ENCODE measurements at places on chromosomes 5 and 9. TPM values are rescaled to one million over a fixed set of nuclear protein-coding genes. Genes with fewer than 3 reads are reported as not detected.

TRIM52 gene
- 7.6 TPM for total RNA-seq

SPACA9 gene
- 6.1 TPM for total RNA-seq

PPP2R2B gene
- total RNA-seq: 0.12 TPM

MED10 gene
- total RNA-seq: 13.2 TPM

CREB3 gene
- total RNA-seq: 19.6 TPM

SLC22A4 gene
- total RNA-seq: 1.4 TPM

SLC23A1 gene
- total RNA-seq: not detected

FOXD4L5 gene
- total RNA-seq: not detected

PCDHGA5 gene
- 9.4 TPM for total RNA-seq

DNA sequence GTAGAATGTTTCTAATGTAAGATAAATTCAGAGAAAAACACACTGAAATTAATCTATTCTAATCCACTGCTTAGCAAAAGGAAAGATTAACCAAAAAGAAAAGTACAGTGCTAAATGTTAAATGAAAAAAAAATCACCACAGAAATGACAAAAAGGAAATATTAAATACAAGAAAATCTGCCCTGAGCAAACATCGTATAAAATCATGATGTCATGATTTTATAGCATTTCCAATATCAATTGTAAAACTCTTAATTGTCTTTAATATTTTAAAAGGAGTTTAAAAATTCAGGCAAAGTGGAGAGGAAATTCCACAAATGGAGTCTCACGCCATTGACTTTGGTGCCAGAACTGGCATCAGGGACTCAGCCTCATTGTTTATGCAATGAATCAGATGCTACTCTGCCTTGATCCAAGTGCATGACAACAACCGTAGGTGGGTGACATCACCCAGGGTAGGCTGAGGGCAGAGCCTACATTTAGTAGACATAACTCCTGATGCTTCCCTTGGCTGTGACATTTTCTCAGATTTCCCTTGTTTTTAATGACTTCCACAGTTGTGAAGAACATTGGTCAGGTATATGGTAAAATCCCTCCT is 696.8 kb downstream of the SEMA5A start:
- DNase-seq: no peak

GRCh38 chr5:128869970-128870369 is 95.3 kb upstream of the SLC27A6 start:
- DNase-seq: no peak

DNA sequence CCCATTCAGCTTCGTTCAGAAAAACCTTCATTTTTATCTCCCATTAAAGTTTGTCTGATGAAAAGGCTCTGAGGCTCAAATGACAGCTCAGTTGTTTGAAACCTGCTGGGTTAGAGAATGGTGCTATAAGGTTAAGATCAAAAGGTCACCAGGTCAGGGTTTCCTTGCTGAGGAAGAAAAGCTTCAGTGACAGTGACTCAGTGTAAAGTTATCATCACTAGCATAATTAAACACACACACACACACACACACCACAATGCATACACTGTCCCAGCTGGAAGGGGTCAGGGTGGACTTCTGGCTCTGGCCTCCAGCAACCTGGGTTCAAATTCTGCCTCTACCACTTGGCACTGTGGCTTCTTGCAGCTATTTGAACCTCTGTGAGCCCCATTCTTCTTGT is 281.1 kb downstream of the DOCK8 start:
- no peak for DNase-seq

DNA sequence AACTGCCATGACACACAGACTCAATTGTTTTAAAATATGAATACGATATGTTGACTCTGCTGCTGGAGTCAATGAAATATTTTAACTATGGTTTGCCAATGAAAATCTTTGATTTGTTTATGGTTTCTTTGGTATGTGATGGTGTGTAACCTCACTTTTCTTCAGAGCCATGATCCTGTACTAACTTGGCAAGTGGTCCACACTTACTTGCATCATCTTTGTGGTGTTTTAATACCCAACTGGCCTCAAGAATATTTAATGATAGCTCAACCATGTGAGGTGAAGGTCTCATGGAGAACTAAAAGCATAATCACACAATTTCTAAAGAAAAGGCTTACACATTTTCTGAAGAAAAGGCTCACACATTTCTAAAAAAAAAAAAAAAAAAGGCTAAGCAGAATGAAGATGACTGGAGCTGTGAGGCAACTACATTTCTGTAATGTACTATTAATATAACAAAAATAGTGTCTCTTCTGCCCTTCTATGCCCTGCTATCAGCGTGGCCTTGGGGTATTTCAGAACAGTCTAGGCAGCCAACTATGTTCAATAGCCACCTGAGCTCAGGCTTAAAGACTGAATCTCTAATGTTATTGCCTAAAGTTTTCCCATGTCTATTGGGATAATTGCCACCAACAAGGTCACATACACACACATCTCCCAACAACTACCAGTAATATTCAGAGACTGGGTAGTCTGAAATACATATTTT is 395.0 kb downstream of the MLLT3 start:
- no peak for DNase-seq

DNA sequence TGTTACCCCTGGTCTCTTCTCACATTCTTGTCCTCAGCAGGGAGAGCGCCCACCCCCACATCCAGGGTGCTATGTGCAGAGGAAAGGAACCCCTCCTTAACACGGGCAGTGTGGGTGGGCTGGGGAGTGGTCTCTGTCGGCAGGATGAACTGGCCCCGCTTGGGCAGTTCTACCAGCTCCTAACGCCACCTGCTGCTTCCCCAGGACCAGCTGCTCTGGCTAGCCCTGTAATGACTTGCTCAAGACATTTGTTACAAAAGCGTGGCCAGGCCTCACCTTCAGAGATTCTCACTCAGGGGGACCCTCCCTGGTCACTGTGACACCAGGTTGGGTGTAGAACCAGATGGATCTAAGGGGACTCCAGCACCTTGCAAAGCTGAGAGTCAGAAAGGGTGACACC is 82.4 kb downstream of the HMCN2 start:
- no peak for DNase-seq

- DNase-seq: no peak
Measured at GRCh38 chr5:163260961-163261360, 176.4 kb upstream of the CCNG1 start.

- DNase-seq: no peak
Measured at GRCh38 chr9:128404560-128404959, 16.1 kb upstream of the CERCAM start.

DNA sequence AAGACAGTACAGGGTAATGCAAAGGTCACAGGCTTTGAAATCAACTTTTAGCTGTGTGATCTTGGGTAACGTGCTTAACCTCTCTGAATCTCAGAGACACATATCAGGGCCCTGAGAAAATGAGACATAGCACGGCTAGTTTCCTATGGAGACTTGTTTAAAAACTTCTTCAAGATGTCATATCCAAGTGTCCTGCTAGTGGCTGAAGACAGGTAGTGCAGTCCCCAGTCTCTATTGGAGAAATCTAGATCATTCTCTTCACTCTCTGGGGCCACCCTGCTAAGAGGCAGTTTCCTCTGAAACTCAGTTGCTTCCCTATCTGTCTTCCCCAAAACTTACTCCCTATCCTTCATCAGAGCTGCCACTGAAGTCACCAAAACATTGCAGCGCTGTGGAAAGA is 30.3 kb upstream of the GRXCR2 start:
- DNase-seq: no peak

DNA sequence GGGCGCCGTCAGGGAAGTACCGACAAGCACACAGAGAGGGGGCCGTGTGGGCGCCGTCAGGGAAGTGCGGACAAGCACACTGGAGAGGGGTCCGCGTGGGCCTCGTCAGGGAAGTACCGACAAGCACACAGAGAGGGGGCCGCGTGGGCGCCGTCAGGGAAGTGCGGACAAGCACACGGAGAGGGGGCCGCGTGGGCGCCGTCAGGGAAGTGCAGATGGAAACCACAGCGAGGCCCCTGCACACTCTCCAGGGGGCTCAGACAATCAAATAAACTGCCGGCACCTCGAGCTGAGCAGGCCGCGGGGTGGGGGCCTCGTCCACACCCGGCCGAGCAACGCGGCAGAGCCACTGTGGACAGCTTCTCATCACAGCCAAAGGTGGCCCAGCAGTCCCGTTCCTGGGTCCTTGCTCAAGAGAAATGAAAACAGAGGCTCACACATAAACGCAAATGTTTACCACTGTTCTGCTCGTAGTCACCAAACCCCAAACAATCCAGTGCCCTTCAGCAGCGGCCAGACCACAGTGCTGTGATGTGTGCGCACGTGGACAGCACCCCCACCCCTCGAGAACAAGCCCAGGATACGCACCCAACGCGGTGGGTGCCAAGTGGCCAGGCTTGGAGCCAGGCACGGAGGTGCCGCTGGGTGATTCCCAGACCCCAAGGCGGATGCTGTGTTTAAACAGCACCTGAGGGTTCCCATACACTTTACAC is 24.7 kb downstream of the TPPP start:
- DNase-seq: no peak

GRCh38 chr9:134419684-134420076 is 93.4 kb downstream of the RXRA start:
- DNase-seq: no peak

DNA sequence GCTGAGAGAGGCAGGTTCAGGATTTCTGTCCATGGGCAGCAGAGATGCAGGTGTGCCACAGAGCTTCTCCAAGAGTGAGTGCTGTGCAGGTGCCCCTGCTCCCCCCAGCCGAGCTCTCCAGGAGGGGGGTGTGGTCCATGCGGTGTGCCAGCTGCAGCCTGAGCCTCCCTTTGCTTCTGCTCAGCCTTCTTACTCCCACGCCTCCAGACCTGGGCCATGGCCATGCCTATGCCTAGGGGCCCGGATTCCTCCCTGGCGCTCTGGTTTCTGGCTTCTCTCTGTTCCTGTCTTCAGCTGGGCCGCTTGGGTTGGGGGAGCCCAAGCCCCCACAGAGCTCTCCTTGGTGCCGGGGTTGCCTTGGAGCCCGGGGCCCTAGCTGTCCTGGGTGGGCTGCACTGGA is 133.3 kb downstream of the CACNA1B start:
- no peak for DNase-seq

DNA sequence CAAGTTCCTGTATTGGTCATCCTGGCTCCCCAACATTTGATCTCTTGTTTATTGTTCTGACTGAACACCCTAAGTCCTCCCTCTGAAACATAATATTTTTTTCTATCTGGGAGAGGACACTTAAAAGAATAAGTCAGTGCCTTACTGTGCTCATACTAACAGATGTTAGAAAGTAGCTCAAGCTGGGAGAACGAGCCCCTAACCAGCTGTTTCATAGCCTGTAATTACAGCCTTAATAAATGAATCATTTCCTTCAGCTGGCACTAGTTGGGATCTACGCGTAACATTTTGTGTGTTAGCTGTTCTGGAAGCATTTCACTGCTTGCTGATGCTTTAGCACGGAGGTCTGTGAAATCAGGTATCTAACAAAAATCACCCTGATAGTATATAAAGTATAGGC is 345.9 kb upstream of the RIOK2 start:
- no peak for DNase-seq

DNA sequence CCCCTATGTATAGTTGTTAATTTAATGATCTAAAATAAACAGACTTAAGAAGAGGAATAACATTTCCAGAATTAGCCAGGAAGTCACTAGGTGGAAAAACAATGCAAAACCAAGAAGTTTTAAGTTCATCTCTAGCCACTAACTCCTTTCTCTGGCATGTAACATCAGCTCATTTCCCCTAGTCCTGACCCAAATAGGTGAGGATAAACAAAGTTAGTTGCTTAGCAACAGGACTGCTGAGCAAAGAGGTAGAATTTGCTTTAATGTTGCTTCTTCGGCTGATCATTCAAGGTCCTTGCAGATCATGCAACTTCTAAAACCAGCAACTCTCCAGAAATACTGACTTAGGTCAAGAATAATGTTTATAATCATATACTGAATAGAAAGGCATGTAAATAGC is 675.8 kb downstream of the CETN3 start:
- DNase-seq: no peak

DNA sequence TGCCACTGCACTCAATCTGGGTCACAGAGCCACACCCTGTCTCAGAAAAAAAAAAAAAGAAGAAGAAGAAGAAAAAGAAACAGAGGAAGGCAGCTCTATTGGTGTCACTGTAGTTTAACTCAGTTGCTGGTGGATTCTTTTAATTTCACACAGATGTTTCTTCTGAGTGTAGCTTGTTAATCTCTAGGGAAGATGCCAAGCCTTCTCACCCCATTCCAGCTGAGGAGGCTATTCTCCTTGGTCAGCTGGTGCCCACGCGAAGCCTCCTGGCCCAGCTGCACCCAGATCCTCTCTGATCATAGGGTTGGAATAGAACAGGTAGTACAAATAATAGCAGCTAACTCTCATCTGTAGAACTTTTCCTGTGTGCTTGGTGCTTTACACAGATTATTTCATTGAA is 113.8 kb upstream of the SPRY4 start:
- DNase-seq: no peak

DNA sequence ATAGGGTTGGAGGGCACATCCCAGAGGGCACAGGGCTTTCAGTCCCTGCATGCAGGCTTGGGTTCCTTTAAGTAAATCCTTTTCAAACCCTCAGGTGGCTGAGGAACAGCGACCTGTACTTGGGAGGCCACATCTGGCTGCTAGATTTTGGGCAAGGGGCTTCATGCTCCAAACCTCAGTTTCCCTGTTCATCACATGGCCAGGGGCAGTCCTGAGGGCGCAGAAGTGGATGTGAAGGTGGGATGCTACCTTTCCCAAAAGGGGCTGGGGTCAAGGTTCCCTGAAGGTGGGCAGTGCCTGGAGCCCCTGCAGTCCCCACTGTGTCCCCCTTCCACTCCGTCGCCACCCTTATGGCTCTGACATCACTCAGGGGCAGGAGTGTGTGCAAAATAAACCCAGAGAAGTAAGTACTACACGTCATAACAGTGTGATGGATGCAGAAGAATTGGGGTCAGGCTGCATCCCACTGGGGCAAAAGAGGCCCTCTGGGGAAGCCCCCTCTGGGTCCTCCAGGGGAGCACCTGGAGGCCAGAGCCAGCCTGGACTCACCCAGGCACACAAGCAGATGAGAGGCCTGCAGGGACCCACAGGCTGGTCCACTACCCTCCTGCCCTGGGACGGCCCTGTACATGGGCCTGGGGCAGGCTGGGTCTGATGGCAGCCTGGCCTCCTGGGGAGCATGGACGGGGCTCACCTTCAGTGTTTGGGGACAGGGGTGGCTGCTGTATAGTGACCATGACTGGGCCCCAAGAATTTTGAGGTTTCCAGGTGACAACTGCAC is 1.9 kb upstream of the CARD19 start:
- DNase-seq: peak; percentile 48

GRCh38 chr9:136551401-136552116 is 5.7 kb upstream of the NOTCH1 start:
- DNase-seq: peak; percentile 80

GRCh38 chr5:2227433-2227832 is 344.7 kb upstream of the IRX4 start:
- DNase-seq: no peak

- no peak for DNase-seq
Measured at GRCh38 chr5:72065751-72066255, 41.5 kb upstream of the MAP1B start.

- DNase-seq: no peak
Measured at GRCh38 chr5:38585816-38586215, 29.4 kb upstream of the LIFR start.
